ENCODE measurements at places on chromosomes 1 and 21. TPM values are rescaled to one million over a fixed set of nuclear protein-coding genes. Genes with fewer than 3 reads are reported as not detected.

DNA sequence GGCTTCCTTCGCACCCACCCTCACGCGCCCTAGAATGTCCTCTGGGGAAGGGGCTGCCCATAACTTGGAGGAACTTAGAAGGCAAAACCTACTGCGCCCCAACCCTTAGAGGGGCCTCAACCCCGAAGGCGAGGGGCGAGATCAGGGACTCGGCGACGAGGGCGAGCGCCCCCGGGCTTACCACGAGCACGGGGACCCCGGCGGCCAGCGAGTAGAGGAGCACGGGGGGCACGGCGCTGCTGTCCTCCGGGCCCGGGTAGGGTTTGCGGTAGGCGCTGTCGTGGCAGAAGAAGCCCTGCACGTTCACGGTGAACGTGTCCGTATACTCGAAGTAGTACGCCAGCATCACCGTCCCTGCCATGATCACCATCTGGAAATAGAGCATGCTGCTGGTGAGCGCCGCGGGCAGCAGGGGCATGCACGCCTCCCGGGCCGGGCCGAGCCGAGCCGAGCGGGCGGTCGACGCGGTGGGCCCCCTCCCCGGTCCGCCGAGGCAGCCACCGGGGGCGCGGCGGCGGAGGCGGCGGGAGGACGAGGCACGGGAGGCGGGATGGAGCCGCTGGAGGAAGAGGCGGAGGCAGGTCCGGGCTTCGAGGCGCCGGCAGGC is 304 bp downstream of the PLPPR5 start:
- no peaks in the 10 kb centered on the region for H3K36me3 ChIP-seq
- peaks cover 15% of the 10 kb centered on the region for H3K27me3 ChIP-seq

- peaks cover 10% of the 10 kb centered on the region for H3K36me3 ChIP-seq
- no peak overlapping the region for H3K27ac ChIP-seq
- H3K4me3 ChIP-seq = no peak overlapping the region
- no peaks in the 10 kb centered on the region for H3K4me1 ChIP-seq
- no peak for DNase-seq
These were observed 119.0 kb downstream of the GREM2 start for GRCh38 chr1:240492832-240493440.

GRCh38 chr1:84000196-84000885 is 1.4 kb upstream of the TTLL7 start:
- no peaks in the 10 kb centered on the region for H3K36me3 ChIP-seq
- no peak overlapping the region for H3K4me3 ChIP-seq
- DNase-seq = no peak
- H3K27me3 ChIP-seq = no peaks in the 10 kb centered on the region
- H3K27ac ChIP-seq = no peak overlapping the region

DNA sequence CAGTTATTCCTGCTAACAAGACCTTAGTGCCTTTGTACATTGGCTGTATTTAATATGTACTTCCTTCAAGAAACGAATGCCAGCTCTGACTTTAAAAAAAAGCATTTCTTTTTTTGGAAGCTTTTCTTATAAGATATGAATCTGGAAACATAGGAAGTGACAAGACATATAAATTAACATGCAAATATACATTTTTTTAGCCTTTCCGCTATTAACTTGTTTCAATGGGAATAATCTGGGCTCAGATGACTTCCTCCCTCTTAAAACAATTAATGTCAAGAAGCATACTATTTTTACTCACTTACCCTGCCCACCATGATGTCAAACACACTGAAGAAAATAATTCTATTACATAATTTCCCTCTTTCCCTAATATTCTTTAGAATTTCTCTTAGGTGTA is 1.4 kb downstream of the DENND1B start:
- no peaks in the 10 kb centered on the region for H3K36me3 ChIP-seq
- H3K27ac ChIP-seq = no peak overlapping the region
- DNase-seq = no peak
- no peak overlapping the region for H3K4me3 ChIP-seq
- peaks cover 17% of the 10 kb centered on the region for H3K4me1 ChIP-seq

Gene KCNK1
- polyA plus RNA-seq = 22.8 TPM

- no peaks in the 10 kb centered on the region for H3K27me3 ChIP-seq
- no peak for DNase-seq
- no peak overlapping the region for H3K4me3 ChIP-seq
- no peak overlapping the region for H3K27ac ChIP-seq
- peaks cover 10% of the 10 kb centered on the region for H3K4me1 ChIP-seq
These were observed 51.4 kb upstream of the C8B start for GRCh38 chr1:57017200-57017599.

- H3K36me3 ChIP-seq = no peaks in the 10 kb centered on the region
- no peak for DNase-seq
- no peak overlapping the region for H3K4me3 ChIP-seq
These were observed 987.5 kb upstream of the NCAM2 start for GRCh38 chr21:20010691-20011200.

Gene OLFML2B
- polyA plus RNA-seq = 3.5 TPM

DNA sequence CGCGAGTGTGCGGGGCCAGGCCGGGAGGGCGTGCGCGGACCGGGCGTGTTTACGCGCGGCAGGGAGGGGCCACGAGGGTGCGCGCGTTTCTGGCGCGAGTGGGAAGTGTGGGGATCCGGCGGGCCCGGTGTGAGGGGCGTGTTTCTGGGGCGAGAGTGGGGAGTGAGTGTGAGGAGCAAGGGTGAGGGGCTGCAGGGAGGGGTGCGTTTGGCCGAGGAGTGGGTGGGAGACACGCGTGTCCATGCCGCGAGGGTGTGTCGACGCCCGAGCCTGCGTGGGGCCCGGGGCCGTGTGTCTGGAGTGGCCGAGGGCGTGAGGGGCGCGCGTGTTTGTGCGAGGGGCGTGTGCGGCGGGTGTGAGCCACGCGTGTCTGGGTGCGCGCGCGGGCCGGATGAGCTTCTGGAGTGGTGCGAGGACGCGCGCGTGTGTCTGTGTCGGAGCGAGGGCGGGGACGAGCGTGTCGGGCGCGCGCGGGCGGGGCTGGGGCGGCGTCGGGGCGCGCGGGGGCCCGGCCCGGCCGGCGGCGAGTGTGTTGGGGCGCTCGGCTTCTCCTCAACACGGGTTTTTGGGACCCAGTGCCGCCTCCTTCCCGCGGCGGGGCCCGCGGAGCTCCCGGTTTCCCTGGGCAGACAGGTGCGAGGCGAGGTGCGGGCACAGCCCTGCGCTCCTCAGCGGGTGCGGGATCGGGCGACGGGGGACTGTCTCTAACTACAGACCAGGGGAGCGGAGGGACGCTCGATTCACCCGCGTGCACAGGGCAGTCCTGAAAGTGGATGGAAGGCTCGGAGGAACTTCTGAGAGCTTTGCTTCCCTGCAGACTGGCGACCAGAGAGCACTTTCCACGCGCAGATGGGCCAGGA is 65.8 kb upstream of the VAMP3 start:
- peaks cover 10% of the 10 kb centered on the region for H3K4me1 ChIP-seq
- peak; percentile 73 for DNase-seq
- peak overlapping the region; percentile 65 for H3K27ac ChIP-seq
- H3K36me3 ChIP-seq = no peaks in the 10 kb centered on the region
- no peaks in the 10 kb centered on the region for H3K27me3 ChIP-seq

DNA sequence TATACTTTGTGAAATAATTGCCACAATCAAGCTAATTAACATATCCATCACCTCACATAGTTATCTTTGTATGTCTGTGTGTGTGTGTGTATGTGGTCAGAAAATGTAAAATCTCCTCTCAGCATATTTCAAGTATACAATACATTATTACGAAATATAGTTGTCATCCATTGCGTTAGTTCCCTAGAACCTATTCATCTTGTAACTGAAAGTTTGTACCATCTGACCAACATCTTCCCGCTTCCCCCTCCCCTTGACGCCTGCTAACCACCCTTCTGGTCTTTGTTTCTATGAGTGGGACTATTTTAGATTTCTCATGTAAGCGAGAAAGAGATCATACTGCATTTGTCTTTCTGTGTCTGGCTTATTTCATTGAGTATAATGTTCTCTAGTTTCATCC is 455.3 kb downstream of the KCNT2 start:
- no peaks in the 10 kb centered on the region for H3K36me3 ChIP-seq
- H3K27ac ChIP-seq = no peak overlapping the region
- no peaks in the 10 kb centered on the region for H3K27me3 ChIP-seq
- H3K4me3 ChIP-seq = no peak overlapping the region
- no peaks in the 10 kb centered on the region for H3K4me1 ChIP-seq

DNA sequence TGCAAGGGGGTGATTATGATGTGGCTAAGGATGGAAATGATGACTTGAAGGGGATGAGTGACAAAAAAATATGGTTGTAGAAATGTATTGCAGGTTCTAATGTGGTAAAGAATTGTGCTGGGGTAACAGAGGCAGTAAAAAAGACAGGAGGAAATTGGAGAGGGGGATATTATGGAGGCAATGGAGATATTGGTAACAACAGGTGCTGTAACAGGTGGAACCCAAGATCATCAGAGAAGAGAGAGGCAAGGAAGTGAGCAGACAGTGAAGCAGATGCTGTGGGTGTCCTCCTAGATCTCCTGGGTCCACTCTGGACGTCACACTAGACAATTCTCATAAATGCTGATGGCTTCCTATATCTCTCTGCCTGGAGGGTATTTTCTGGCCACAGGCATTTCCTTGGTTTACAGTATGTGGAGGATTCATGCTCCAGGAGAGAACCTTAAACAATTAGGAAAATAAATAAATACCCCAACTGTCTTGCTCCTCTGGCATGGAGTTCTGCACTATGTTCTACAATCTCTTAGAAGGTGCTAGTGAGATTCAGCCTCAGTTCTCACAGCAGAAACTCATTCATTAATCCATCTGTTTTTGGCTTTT is 620.3 kb upstream of the PLXNA2 start:
- H3K36me3 ChIP-seq = no peaks in the 10 kb centered on the region
- no peak overlapping the region for H3K27ac ChIP-seq
- H3K4me3 ChIP-seq = no peak overlapping the region
- DNase-seq = no peak
- H3K27me3 ChIP-seq = no peaks in the 10 kb centered on the region

GRCh38 chr1:169115891-169116585 is 9.5 kb downstream of the ATP1B1 start:
- H3K27ac ChIP-seq = peak overlapping the region; percentile 96
- H3K36me3 ChIP-seq = peaks cover 31% of the 10 kb centered on the region
- no peaks in the 10 kb centered on the region for H3K4me1 ChIP-seq
- no peak overlapping the region for H3K4me3 ChIP-seq
- H3K27me3 ChIP-seq = no peaks in the 10 kb centered on the region

GRCh38 chr1:37362594-37363385 is 111.6 kb upstream of the ZC3H12A start:
- H3K27me3 ChIP-seq = peaks cover 7% of the 10 kb centered on the region
- H3K27ac ChIP-seq = no peak overlapping the region
- H3K36me3 ChIP-seq = no peaks in the 10 kb centered on the region
- no peaks in the 10 kb centered on the region for H3K4me1 ChIP-seq
- no peak for DNase-seq
- H3K4me3 ChIP-seq = no peak overlapping the region

Gene NPL
- 19.9 TPM for polyA plus RNA-seq

DNA sequence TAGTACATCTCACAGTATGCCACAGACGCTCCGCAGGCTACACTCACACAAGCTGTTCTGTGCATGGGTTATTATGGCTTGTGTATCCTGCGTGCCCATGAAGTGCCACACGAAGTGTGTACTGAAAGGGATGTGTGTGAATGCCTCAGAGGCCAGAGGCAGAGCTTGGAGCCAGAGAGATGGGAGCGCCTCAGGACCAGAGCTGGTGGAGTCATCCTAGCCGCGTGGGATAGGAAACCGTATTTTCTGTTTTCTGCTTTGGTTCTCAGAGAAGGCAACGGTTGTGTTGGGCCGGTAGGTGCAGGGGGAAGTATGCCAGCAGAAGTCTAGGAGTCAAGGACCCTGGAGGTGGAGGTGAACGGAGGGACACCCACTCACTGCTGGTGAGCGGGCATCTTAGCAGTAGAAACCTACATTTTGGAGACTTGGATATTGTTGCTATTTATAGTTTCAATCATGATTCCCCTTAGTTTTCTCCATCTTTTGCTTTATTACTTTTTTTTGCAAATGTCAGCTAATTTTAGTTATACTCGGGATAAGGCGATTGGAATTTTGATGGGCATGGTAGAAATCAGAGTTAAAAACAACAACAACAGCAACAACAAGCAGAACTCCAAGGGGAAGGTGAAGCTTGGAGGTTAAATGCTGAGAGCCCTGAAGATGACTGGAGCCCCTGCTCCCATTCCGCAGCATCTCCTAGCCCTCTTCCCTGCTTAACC is 188.2 kb downstream of the DYRK1A start:
- no peaks in the 10 kb centered on the region for H3K27me3 ChIP-seq
- no peak overlapping the region for H3K27ac ChIP-seq
- peaks cover 20% of the 10 kb centered on the region for H3K4me1 ChIP-seq
- no peak for DNase-seq
- H3K36me3 ChIP-seq = no peaks in the 10 kb centered on the region

Gene ICOSLG
- 5.7 TPM for polyA plus RNA-seq

DNA sequence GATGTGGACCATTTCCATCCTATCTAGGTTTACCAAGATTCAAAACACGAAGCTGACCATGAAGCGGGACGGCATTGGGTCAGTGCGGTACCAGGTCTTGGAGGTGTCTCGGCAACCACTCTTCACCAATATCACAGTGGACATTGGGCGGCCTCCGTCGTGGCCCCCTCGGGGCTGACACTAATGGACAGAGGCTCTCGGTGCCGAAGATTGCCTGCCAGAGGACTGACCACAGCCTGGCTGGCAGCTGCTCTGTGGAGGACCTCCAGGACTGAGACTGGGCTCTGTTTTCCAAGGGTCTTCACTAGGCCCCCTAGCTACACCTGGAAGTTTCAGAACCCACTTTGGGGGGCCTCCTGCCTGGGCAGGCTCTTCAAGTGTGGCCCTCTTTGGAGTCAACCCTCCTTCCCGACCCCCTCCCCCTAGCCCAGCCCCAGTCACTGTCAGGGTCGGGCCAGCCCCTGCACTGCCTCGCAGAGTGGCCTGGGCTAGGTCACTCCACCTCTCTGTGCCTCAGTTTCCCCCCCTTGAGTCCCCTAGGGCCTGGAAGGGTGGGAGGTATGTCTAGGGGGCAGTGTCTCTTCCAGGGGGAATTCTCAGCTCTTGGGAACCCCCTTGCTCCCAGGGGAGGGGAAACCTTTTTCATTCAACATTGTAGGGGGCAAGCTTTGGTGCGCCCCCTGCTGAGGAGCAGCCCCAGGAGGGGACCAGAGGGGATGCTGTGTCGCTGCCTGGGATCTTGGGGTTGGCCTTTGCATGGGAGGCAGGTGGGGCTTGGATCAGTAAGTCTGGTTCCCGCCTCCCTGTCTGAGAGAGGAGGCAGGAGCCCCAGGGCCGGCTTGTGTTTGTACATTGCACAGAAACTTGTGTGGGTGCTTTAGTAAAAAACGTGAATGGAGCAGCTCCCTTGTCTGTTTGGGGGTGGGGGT is 864 bp upstream of the CCDC24 start:
- no peaks in the 10 kb centered on the region for H3K27me3 ChIP-seq
- peak overlapping the region; percentile 84 for H3K27ac ChIP-seq
- H3K36me3 ChIP-seq = no peaks in the 10 kb centered on the region
- peak overlapping the region; percentile 52 for H3K4me3 ChIP-seq
- peaks cover 14% of the 10 kb centered on the region for H3K4me1 ChIP-seq
- no peak for DNase-seq
